ENCODE measurements at places on chromosomes 4 and X.

GRCh38 chr4:152981278-152981677 lies 45.2 kb downstream of the FHDC1 start:
- no peak for DNase-seq

DNA sequence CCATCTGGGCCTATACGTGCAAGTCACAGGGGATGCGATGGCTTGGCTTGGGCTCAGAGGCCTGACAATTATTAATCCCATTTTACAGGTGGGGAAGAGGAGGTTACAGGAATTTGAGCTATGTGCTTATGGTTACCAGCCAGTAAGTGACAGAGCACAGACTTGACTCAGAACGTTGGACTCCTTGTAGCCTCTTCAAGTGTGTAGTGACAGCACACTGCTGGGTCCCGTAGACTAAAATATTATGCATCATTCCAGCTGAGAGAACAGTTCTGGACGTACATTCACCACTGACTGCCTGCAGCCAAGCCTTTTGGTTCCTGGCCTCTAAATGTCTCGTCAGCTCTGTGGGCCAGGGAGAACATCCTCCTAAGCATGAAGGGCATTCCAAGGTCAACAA lies 314.5 kb downstream of the GPAT3 start:
- no peak for DNase-seq

DNA sequence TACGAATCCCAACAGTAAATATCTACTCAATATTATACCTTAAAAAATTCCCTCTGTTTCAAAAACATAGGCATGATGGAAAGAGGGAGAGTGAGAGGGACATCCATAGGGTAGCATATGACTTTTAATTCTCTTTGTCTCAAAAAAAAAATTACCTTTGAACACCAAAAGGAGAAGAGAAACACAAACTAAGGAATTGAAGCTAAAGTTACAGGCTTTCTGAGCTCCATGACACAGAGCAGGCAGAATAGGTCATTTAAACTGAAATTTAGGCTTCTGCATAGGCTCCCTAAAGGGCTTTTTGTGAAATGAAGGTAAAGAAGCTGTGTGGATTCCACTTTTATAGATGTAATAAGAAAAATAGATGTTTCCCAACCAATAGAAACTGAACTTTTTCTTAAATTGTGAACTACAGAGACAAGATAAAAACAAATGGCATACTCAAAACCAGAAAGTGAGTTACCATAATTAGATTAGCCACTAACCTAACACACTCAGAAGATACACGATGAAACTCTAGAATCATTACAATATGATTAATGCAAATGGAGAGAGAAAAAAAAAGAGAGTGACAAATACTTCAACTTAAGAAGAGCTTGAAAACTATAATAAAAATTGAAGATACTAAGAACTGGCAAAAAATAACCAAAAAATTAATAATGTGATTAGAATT lies 584.6 kb downstream of the GABRG1 start:
- DNase-seq: no peak

DNA sequence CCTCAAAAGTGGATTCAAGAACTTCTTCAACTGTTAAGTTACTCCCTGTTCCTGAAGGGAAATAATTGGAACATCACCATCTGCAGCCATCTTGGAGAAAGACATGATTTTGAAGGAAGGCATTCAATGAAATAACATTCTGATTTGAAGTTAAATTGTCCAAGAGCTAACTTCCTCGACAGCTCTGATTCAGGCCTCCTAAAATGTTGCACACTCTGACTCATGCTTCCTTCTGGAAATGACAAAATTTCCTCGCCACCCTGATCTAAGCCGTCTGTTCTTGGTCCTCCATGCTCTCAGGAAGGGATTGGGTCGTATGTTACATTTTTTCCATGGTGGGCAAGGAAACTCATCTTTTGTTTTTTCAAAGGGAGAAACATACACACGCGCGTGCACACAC lies 496.9 kb upstream of the DIPK2B start:
- no peak for DNase-seq

- no peak for DNase-seq
Observed at GRCh38 chr4:75718529-75718928, 5.8 kb upstream of the USO1 start.

DNA sequence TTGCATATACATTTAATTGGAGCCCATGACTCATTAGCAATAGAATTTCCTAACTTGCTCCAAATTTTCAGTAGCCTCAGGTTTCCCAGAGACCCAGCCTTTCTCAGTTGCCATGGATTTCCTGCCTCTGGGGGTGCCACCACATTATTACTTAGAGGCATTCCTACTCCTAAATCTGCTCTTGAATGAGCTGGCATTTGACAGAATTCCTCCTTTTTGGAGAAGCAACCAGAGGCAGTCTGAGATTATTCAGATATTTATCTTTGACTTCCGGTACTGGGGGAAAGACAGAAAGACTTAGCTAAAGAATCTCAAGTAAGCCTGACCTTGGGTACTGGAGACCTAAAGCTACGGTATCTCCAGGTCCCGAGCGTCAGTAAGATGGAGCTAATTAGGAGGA lies 76.3 kb downstream of the DCHS2 start:
- no peak for DNase-seq

GRCh38 chr4:82787342-82787741 lies 11.3 kb downstream of the SCD5 start:
- no peak for DNase-seq

GRCh38 chr4:152112887-152113286 lies 352.1 kb upstream of the GATB start:
- DNase-seq: no peak

GRCh38 chr4:83115000-83115399 lies 471 bp upstream of the PLAC8 start:
- DNase-seq: no peak

GRCh38 chrX:85570496-85570895 lies 191.0 kb upstream of the POF1B start:
- DNase-seq: no peak

GRCh38 chr4:127210893-127211649 lies 421.7 kb upstream of the INTU start:
- DNase-seq: no peak

DNA sequence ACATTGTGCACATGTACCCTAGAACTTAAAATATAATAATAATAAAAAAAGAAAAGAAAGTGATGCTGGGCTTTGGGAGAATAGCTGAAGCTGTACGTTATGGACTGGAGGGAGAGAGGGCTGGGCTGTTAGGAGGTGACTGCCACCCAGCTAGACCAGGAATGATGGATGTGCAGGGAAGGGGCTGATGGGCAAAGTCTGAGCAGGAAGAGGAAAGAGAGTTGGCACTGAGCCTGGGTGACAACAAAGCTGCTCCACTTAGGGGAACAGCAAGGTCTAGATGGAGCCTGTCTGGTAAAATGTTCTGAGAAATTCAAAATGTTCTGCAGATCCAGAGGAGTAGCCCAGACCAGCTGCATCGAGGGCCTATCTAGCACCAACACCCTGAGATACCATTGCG lies 32.3 kb downstream of the MED28 start:
- DNase-seq: no peak

DNA sequence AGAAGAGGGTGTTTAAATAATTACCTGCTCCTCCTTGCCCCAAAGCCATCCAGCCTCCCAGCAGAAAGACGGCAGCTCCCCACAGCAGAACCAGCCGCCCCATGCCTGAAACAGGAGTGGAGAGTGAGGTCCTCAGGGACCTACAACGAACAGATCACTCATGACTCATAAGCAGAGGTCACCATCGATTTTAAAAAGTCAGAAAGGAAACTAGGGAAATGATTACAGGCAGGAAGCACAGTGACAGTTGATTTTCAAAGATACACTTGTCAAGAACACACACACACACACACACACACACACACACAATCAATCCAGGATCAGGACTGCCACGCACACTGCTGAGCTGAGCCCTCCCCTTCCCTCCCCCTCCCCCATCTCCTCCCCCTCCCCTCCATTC lies at the start of gene CRLF2:
TSS of gene CRLF2 (minus strand) at position 118 of the 400 bp plus-strand sequence. CDS start at position 103, 15 bp downstream.
- no peak for DNase-seq

- no peak for DNase-seq
Observed at GRCh38 chr4:130146773-130147172, 1050.8 kb downstream of the C4orf33 start.

DNA sequence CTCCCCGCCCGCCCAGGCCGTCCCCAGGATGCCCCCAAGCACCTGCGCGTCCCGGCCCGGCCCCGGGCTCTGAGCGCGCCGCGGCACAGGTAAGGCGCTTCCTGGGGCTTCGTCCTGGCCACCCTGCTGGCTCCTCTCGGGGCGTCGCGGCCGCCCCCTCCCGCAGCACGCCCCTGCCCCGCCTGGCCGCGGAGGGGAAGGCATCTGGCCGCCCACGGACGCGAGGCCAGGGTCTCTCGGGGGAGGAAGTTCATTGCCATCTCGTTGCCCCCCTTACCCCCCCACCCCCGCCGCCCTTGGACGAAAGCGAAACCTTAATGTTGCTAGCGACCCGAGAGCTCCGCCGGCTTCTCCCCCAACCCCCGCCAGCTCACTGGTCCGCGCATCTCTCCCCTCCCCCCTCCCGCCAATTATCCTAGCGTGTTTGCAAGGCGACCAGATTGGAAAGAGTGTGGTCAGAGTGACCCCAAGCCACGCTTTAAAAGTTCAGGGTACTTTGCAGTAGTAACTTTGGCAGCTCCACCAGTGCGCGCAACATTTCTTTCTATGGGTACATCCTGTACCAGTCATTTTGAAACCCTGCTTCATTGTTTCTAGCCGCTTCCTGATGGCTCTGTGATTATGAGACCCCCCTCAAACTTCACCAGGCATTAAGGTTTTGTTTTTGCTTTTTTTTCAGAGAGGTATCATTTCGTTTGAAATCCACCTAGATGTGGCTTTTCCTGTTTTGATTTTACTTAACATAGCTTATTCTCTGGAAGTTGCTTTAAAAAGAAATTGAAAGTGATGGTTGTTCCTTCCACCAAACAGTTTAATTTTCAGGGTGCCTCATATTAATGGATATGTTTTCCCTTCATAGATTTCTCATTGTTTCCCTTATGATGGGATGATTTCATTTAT lies 626 bp downstream of the TBC1D1 start:
- DNase-seq: no peak

Measured in nucleus accumbens (tissue), 56 donors.